Stimulated activated CD4-positive, alpha-beta T cell treated with anti-CD3 and anti-CD28 coated beads, Interleukin-4, amount 100 ng/mL, for 48 hours (primary cell): ENCODE measurements at places on chromosomes 1 and 21.
A peak's percentile ranks its signal among the peaks of the same experiment; 100 is the strongest.

DNA sequence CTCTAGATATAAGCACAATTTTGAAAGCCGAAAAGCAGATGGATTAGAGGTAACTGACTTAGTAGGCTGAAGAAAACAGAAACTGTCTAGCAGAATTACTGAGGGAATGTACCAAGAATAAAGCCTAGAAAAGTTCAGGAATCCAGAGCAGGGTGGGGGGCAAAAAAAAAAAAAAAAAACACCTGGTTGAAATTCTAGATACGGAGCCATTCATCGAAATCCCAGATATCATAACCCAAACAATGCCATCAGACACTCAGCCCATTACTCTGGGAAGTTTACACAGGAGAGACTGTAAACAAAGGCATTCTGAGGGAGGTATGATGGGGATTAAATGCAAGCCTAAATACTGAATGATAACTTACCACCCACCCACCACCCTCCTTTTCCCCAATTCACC is 45.6 kb downstream of the ENAH start:
- no peak for DNase-seq

- no peak for DNase-seq
These were observed 995 bp downstream of the COLGALT2 start for GRCh38 chr1:184036517-184036949.

- no peak for DNase-seq
These were observed 4.8 kb downstream of the OVGP1 start for GRCh38 chr1:111422546-111423391.

DNA sequence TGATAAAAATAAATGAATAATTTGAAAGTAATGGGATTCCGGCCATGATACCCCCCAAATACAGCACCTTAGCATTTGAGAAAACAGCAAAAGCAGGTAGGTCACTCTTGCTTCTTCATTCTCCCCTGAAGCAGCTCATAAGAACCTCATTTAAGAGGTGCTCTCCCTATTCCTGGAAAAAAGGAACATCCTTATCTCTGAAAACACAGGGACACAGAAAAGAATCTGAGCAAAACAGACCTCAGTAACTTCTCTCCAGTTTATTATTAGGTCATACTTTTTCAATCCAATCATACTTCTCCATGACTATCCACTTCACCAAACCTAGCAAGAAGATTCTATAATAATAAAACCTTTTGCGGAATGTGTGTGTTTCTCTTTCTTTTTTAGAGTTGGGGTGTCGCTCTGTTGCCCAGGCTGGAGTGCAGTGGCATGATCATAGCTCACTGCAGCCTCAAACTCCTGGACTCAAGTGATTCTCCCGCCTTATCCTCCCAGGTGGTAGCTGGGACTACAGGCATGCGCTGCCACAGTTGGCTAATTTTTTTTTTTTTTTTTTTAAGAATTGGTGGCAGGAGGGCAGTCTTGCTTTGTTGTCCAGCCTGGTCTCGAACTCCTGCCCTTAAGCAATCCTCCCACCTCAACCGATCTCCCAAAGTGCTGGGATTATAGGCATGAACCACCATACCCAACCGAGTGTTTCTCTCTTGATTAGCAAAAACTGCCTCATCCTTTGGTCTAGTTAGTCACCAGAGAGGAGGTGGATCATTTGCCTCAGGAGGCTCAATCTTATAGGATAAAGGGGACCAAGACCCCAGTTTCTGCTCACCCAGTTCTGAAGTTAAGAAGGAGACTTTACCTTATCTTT is 10.6 kb upstream of the TRIM33 start:
- DNase-seq = no peak

DNA sequence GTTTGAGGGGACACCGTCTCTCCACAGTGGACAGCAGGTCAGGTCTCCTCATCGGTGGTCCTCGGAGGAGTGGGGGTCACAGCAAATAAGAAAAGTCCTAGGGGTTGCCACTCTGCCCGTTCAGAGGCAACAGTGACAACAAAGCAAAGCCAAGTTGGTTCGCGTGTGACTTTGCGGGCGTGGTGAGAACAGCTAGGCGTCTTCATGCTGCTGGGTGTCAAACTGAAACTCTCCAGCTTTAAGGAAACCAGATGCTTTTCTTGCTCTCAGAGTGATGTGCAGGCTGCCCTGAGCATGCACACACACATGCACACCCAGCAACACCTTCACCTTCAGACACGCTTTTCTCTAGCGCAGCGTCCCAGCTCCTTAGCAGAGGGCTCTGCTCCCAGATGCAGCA is 70.1 kb upstream of the ARHGEF16 start:
- DNase-seq = no peak

DNA sequence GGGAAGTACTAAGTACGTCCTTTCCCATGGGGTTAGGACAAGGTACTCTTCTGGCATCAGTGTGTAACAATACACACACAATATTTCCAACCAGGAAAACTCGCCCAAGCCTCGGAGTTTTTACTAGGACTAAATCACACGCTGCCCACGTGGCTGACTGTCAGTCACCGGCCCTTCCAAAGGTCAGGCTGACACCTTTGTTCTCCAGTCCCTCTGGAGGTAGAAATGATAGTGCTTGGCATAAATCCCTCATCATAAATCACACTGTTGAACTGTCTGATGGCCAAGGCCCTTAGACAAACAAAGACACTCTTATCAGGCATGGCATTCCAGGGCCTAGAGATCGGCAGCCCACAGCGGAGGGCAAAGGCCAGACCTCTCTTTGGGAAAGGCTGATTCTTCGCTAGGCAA is 16.9 kb upstream of the SLAMF9 start:
- DNase-seq = no peak

DNA sequence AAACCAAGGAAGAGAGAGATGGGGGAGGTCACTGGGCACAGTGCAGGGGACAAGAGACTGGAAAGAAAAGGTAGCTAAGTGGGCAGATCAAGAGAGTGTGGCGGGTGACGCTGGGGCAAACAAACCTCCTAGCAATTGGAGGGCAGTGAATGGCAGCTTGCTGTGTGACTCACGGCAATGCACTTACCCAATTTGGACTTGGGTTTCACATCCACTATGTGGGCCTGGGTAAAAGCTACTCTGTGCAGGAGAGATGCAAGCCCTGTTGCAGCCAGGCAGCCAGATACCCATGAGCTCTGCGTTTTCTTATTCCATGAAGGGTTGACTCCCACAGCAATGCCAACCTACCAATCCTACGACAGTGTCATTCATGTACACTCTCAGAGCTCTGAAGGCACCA is 9.5 kb downstream of the PLXNA2 start:
- DNase-seq = no peak

- DNase-seq = no peak
These were observed 56.9 kb downstream of the STUM start for GRCh38 chr1:226605318-226605950.

GRCh38 chr1:198751741-198752140 is 112.9 kb downstream of the PTPRC start:
- no peak for DNase-seq

GRCh38 chr1:234408757-234409156 is 35.5 kb downstream of the COA6 start:
- DNase-seq = peak; percentile 54

GRCh38 chr1:185860859-185861258 is 126.7 kb downstream of the HMCN1 start:
- DNase-seq = no peak

- no peak for DNase-seq
These were observed 101.6 kb upstream of the BACE2 start for GRCh38 chr21:41066086-41066938.

DNA sequence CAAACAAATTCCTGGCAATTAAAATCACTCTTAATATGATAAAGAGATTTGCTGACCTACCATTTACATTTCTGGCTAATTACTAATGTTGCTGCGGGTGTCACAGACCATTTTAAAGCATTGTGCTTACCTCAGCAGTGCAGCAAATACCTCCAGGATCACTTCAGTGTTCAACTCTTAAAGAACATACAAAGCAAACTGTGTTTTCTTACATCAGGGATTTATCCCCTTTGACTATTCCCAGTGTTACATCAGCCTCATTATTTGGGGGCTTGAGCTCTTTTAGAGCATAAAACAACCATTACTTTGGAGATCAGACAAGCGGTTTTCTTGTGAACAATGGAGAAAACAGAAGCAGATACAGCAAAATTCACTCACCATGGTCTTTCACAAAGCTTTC is 185.4 kb downstream of the LYPLAL1 start:
- no peak for DNase-seq

GRCh38 chr1:94514095-94514727 is 27.3 kb downstream of the F3 start:
- no peak for DNase-seq

GRCh38 chr1:155809088-155809487 is 47.9 kb downstream of the GON4L start:
- DNase-seq = no peak

DNA sequence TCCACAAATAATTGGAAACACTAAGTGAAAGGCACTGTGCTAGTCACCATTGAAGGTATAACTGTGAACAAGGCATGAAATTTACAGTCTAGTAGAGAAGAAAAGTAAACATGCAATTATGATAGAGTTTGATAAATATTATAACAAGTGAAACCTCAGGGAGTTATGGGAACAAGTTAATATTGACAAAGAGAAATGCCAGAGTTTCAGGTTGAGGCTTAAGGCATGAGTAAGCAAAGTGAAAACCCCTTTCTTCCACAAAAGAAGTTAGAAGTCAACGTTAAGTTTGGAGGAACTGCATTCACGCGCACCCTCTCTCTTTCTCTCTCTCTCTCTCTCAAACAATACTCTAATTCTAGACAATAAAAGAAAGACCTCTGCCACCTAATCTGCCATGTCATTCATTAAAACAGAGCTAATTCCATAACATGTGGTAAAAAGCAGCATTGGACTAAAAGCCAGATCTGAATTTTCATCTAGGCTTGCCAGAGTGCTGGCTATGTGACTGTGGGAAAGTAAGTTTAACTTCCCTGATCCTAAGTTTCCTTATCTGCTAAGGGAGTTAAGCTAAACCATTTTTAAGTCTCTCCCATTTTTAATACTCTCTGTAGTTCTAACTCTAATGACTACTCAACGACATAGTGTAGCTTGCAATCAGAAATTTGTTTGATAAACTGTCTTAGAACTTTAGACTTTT is 22.0 kb downstream of the SLC44A5 start:
- no peak for DNase-seq

DNA sequence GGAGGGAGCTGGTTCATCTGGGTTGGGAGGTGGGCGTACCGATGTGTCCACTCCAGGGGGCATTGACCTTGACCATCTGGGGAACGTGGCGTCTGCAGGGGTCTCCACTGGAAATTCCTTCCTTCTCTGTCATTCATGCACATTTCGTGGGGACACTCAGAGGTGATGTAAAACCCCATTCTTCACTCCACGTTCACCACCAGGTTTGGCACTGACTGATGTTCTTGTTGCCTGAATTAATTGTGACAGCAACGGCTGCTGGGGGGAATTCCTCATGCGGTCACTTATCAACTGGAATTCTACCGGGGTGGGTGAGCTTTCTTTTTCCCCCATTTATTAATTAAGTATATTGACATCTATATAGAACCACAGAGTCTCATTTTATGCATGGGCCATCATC is 18.1 kb upstream of the POFUT2 start:
- DNase-seq = no peak
